ENCODE measurements at places on chromosomes 2 and 18. TPM values are rescaled to one million over a fixed set of nuclear protein-coding genes. Genes with fewer than 3 reads are reported as not detected.

DNA sequence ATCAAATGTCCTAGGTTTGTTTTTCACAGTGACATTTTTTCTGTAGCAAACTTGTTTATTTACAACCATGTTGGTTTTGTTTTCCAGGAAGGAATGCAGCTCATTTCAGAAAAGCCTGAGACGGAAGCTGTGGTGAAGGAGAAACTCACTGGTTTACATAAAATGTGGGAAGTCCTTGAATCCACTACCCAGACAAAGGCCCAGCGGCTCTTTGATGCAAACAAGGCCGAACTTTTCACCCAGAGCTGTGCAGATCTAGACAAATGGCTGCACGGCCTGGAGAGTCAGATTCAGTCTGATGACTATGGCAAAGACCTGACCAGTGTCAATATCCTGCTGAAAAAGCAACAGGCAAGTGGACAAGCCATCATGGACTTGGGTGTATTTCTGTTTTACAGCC is 79.2 kb upstream of the EML6 start:
- H3K27me3 ChIP-seq: no peaks in the 10 kb centered on the region
- no peak overlapping the region for H3K27ac ChIP-seq
- DNase-seq: no peak
- H3K4me1 ChIP-seq: peaks cover 22% of the 10 kb centered on the region
- H3K36me3 ChIP-seq: peaks cover 20% of the 10 kb centered on the region
- H3K4me3 ChIP-seq: no peak overlapping the region

DNA sequence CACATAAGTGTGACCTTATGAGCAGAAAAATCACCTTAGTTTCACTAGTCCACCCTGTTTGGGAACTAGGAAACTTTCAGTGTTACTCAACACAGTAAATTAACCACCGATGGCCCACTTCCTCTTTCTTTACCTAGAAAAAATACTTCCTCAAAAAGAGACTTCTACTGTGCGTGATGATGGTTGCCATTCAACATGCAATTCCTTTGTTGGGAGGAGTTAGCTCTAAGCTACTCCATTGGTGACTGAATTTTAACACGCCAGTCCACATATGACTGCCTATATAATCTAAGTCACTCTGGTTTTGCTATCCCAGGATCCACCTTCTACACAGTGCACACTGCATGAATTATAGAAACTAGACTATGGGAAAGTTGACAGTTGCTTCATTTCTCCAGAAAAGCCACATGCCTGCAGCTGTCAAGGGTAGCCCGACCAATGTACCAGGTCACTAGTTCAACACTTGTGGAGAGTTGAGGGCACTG is 47.8 kb upstream of the REG3G start:
- DNase-seq: no peak
- H3K27ac ChIP-seq: no peak overlapping the region
- no peak overlapping the region for H3K4me3 ChIP-seq
- H3K4me1 ChIP-seq: no peaks in the 10 kb centered on the region
- H3K36me3 ChIP-seq: no peaks in the 10 kb centered on the region

IL1A gene
- total RNA-seq: not detected

IL37 gene
- total RNA-seq: not detected

WDPCP gene
- total RNA-seq: 6.9 TPM
